Skeletal muscle tissue (tissue), 5 donors: ENCODE measurements at places on chromosomes 2 and 18. TPM values are rescaled to one million over a fixed set of nuclear protein-coding genes. Genes with fewer than 3 reads are reported as not detected.

LCT gene
- total RNA-seq, result not detected

FHOD3 gene
- total RNA-seq, result 15.7 TPM

TRIM43 gene
- total RNA-seq, result not detected

CYP27C1 gene
- 2.6 TPM for total RNA-seq

SERPINB12 gene
- not detected for total RNA-seq

MATN3 gene
- 0.52 TPM for total RNA-seq

INPP5D gene
- 8.4 TPM for total RNA-seq

TET3 gene
- total RNA-seq, result 6.8 TPM

NCKAP1 gene
- 83.0 TPM for total RNA-seq

TFPI gene
- total RNA-seq, result 47.0 TPM

CDH19 gene
- 3.1 TPM for total RNA-seq

ELOA2 gene
- total RNA-seq, result not detected
